Stomach (tissue), 19 donors: ENCODE measurements at places on chromosomes 7 and 10. TPM values are rescaled to one million over a fixed set of nuclear protein-coding genes. Genes with fewer than 3 reads are reported as not detected.

FAM25C gene
- not detected for total RNA-seq

NXPH1 gene
- total RNA-seq = not detected

UNCX gene
- not detected for total RNA-seq

UCMA gene
- not detected for total RNA-seq

GIMAP4 gene
- 27.7 TPM for total RNA-seq

ENO4 gene
- total RNA-seq = not detected

NPC1L1 gene
- 4.9 TPM for total RNA-seq
